NCI-H2081 treated with DMSO at 0.1 percent for 48 hours (cell line): ENCODE measurements at places on chromosomes 13 and 19.

- DNase-seq: no peak
Measured at GRCh38 chr13:40819797-40820315, 30.4 kb downstream of the SLC25A15 start.

DNA sequence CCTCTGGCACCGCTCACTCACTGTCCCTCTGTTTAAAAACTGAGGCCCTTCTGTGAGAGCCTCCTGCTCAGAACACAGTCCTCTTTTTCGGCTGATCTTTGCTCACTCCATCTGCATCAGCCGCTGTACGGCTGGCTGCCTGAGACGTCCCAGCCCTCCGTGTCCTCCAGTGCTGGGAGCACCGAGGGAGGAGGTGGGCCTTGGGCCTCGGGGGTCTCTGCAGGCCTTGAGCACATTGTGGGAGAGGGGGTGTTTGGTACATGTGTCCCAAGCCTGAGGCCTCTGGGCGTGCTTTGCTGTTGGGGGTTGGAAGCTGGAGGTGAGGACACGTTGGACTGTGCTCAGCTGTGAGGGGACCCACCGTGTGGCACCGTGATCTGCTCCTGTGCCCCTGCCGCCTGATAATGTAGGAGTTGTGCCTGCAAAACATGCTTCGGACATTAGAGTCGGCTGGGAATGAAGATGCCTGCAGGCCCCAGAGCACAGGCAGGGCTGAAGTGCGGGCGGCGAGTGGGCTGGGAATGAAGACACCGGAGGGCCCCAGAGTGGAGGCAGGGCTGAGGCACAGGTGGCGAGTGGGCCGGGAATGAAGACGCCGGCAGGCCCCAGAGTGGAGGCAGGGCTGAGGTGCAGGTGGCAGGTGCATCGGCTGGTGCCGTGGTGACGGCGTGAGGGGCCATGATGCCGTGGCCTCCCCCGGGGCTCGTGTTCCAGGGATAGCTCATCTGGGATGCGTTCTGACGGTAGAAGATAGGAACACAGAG is 30.6 kb downstream of the MCF2L start:
- DNase-seq: no peak

- no peak for DNase-seq
Measured at GRCh38 chr13:109348519-109349258, 437.7 kb downstream of the IRS2 start.

DNA sequence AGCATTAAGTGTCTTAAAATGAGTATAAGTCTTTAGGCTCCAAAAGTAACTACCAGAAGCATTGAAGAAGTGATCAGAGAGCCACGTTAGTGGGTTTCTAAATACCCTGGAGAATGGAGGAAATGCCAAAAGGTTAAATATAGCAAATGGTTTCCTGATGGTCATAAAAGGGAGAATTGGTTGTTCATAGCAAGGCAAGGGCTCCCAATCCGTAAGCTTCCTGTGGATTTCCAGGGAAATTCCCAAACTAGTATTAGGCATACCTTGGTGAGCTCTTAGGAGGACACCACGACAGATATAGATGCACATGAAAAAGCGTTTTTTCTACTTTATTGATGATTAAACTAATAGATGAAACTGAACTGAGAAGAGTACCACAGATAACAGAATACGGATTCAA is 410.9 kb downstream of the FOXO1 start:
- no peak for DNase-seq

DNA sequence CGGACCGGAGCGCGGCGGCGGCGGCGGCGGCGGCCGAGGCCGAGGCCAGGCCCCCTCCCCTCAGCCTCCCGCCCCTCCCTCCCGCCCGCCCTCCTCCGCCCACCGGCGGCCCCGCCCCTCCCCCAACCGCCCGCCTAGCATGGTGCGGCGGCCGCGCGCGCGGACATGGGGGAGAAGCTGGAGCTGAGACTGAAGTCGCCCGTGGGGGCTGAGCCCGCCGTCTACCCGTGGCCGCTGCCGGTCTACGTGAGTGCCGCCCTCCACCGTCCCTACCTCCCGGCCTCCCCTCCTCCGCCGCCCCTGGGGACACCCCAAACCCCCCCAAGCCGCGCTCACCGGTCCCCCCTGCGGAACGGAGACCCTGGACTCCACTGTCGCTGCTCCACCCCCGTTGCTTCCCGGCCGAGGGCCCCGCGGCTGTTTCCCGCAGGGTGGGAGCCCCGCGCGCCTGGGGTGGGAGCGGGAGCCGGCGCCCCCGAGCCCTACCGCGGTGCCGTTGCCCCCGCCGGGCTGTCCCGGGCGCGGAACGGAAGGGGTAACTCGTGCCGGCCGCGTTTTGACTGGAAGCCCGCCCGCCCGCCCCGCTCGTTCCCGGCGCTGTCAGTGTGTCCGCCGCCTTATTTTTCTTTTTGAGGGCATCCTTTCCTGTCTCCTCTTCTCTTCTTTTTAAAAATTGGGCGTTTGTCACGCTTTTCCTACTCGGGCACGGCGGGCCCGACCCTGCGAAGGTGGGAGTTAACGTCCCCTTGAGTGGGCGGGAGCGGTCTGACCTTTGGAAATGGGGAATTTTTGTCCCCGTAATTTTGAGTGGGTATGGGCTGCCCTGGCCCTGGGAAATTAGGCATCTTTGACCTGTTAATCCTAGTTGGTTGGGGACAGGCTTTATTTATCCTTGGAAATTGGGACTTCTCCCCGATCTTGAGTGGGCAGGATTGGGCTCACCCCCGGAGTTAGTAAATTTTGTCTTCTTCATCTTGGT is 576 bp downstream of the DOT1L start:
- DNase-seq: no peak

DNA sequence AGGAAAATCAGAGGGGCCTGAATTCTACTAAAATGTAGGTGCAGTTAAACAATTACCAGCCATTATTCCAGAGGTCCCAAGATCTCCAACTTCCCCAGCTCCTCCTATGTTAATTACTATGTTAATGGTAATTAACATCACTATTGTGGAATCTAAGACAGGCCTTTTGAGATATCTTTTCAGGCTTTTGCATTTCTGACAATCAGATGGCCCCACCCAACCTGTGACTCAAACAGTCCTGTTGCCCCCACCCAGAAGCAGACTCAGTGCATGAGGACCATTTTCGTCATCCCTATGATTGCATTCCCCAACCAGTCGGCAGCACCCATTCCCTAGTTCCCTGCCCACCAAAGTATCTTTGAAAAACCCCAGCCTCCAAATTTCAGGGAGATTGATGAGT is 8.5 kb upstream of the ZNF30 start:
- no peak for DNase-seq
